ENCODE measurements at places on chromosomes 6 and 20.

DNA sequence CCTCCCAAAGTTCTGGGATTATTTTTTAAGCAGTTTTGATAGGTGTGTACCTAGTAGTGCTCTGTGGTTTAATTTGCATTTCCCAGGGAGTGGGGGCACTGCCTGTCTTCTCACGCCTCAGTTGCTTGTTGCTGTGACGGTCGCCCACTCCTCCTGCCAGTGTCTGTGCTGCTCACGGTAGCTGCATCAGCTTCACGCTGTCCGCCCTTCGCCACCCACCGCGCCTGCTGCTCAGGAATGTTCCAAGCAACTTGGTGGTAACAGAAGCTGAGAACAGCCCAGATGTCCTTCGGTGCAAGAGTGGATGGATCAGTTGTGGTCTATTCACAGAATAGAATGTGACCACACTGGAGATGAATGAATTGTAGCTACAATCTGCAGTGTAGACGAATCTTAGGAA lies 22.9 kb downstream of the DNAJC5 start:
- no peak for DNase-seq

DNA sequence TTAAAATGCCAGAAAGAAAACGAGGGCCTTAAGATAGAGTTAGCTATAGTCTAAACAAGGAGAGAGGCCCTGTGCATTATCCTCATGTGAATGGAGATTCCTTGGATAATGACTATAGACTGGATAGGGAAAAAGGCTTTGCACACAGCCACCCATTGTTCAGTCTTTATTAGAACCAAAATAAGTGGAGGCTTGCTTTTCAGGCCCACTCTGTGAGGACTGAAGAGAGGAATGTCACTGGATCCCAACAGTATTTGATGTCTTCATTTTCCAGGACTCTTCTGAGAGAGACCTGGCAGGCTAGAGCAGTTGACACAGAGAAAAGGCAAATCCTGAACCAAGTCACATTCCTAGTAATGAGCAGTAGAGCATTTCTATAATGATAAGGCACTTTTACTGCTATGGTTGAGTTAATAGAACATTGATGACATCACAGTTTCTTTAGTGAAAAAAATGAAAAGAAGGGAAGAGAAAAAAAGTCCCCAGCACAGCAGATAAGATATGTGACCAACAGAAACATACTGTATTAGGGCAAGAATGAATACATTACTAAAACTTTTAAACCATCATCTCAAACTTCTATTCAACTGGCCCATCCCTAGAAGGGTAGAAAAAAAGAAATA lies 315.1 kb downstream of the EPHA7 start:
- no peak for DNase-seq

DNA sequence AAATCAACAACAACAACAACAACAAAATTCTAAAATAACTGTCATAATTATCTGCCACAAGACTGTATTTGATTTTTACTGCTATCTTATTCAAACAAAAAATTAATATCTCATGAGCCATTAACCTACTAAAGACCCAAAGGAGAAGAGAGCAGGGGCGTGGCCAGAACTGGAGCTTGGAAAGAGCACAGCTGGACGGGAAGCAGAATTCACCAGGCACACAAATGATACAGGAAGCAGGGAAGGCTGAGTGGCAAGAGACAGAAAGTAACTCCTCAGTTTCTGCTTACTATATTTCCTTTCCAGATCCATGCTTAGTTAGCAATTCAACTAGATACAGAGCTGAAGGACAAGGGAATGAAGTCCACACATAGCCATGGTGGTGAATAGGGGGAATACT lies 54.4 kb downstream of the FKBP5 start:
- DNase-seq = no peak

- no peak for DNase-seq
Observed at GRCh38 chr6:55568808-55569439, 10.1 kb downstream of the HMGCLL1 start.

GRCh38 chr6:116667623-116668022 lies 943 bp downstream of the ZUP1 start:
- DNase-seq = peak; percentile 72

GRCh38 chr6:165571068-165571682 lies 91.9 kb downstream of the PDE10A start:
- DNase-seq = no peak

GRCh38 chr6:159487636-159488035 lies 205.4 kb downstream of the SOD2 start:
- DNase-seq = no peak

- no peak for DNase-seq
Observed at GRCh38 chr6:142380626-142381025, 78.8 kb downstream of the ADGRG6 start.

DNA sequence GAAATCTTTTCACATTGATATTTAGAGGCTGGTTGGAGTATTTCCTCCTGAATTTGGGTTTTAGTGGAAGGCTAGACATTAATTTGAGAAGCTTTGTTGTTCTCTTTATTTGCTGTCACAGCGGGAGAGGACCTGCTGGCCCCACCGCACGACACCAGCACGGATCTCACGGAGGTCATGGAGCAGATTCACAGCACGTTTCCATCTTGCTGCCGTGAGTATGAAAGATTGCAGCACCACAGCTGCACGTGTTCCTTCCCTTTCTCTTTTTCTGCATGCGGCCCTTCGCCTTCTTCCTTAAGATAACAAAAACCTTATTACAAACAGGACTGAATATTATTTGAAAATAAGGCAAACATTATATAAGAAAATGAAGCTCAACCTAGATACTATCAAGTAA lies 555.5 kb downstream of the UTRN start:
- no peak for DNase-seq

GRCh38 chr6:51842804-51843378 lies 244.5 kb downstream of the PKHD1 start:
- DNase-seq = peak; percentile 9

- DNase-seq = peak; percentile 70
Observed at GRCh38 chr6:36118550-36119107, 11.7 kb upstream of the MAPK13 start.

DNA sequence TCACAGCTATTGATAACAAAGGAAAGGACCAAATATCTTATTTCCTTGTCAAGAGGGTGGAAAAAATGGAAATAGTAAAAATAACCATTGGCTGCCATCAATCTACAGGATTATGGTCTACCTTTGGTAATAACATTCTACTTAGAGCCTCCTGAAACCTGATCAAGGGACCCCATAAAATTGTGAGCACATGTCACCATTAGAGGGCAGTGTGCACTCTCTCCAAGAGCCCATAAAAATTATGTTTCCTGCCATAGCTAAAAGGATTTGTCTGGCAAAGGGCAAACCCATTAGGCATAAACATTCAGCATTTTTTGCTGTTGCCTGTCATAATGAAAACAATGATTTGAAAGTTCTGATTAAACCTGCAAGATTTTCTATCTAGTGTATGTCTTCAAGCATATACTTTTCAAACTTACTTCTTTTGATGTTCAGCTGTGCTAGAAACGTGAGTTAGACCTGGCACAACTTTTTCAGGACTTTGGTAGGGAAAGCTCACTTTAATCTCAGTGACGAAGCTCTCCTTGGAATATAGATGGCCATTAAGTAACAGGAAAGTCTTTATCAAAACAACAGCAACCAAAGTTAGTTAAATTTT lies 120.7 kb upstream of the ZFP64 start:
- DNase-seq = peak; percentile 78

DNA sequence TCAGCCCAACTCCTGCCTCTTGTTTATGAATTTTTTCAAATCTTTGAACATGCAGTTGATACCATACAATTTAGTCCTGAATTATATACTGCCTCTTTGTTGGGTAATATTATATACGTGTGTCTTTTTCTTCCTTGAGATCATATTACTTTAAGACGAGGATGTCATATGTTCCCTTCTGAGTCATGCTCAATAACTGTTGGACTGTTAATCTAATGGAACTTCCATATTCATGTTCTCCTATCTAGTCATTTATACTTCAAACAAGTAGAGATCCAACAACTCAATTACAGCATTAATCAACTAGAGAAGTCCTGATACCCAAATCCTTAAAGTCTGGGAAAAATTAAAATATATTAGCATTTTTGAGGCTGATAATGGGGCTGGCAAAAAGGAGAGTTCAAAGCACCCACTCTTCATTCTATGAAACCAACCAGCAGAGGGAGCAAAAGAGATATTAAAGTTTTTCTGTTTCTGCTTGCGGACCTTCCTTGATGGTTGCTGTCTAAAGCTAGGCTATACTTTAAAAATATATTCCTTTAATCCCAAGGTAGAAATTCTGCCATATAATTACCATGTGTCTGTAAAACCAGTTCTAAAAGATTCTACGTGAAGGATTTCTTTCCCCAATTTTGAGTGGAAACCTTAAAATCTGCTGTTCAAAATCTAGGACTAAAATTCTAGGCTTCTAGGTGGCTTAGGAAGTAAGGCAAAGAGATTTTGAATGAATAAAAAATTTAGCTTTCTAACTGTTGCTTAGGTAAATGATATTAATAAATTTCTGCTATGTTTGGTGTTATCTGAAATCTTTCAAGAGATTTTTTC lies 498.9 kb downstream of the BCKDHB start:
- peak; percentile 45 for DNase-seq

DNA sequence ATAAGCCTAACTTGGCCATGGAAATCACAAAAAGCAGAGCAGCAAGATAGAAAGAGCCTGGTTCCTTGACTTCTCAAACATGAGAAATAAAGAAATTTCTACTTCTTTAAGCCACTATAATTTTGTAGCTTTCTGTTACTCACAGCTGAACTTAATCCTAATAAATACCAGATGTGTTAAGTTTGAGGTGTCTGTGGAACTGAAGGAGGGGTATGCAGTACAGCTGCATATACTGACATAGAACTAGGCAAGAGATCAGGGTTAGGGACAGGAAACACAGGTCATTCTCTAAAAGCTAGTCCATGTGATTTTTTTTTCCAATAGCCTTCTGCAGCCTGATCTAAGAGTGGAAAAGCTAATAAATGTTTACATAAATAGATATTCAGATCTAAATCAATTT lies 123.9 kb downstream of the COL12A1 start:
- DNase-seq = no peak

DNA sequence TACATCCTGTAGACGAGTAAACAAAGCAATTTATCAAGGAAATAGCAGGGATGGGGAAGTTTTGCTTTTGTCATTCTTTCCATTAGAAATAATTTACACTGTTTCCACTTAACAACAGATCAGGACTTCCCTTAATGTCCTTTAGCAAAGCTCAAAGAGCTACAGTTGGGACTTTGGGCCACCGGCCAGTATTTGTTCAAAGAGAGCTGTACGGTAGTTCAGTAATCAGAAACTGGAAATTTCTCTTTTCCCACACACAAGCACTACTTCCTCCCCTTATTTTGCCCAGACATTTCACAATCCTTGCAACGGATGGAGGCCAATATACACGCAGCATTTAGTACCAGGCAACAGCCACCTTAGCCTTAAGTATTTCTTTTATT lies 12.1 kb upstream of the HINT3 start:
- no peak for DNase-seq

DNA sequence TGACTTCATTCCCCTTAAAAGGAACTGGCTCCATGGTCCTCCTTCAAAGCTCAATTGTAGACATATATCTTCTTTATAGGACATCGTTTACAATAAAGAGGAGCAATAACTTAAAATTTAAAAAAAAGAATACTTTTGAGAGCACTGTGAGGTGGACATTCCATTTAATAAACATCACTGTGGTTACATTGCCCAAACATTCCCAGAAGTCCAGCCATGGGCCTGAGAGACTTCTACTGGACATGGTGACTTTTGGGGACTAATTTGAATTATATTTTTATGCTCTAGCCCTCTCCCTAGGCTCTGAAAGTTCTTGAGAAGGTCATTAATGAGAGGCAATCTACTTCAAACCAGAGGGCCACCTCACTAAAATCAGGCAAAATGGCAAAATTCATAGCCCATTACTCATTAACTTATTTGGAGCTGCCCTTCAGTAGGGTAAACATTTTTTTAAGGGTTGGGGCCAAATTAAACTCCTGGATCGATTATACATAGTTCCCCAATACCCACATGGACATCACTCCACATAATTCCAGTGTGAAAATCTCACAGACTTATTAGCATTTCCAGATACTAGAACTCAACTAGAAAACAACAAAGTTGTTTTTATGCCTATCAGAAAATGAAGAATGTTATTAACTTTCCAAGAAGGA lies 17.1 kb downstream of the ISM1 start:
- DNase-seq = no peak

DNA sequence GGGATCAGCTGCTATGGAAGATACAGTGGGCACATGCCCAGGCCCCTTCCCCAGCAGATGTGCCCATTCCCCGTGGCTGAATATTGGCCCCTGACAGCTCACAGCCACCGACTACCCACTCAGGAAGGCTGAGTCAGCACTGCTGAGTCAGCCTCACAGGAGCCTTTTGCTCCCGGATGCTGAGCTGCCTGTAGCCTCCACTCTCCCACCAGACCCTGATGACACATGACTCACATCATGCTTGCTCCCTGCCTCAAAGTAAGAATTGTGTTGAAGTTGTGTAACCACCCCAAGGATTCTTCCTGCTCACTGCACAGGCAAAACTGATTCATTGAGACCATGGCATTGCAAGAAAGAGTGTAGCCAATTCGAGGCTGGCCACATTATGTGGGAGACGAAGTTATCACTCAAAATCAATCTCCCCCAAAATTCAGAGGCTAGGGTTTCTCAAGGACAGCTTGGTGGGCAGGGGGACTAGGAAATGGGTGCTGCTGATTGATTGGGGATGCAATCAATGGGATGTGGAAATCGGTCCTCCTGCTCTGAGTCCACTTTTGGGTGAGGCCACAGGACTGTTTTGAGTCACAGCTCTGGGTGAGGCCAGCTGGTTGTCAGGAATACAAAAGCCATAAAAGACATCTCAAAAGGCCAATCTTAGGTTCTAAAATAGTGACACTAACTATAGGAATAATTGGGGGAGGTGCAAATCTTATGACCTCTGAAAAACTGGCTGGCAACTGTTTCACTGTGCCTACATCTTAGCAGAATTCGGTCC lies 556.6 kb upstream of the CDH4 start:
- DNase-seq = no peak

GRCh38 chr6:71290611-71291010 lies 2.0 kb downstream of the OGFRL1 start:
- DNase-seq = no peak

- DNase-seq = no peak
Observed at GRCh38 chr6:15936503-15936902, 192.4 kb upstream of the MYLIP start.

- peak; percentile 20 for DNase-seq
Observed at GRCh38 chr6:150857062-150857944, 8.2 kb upstream of the MTHFD1L start.

DNA sequence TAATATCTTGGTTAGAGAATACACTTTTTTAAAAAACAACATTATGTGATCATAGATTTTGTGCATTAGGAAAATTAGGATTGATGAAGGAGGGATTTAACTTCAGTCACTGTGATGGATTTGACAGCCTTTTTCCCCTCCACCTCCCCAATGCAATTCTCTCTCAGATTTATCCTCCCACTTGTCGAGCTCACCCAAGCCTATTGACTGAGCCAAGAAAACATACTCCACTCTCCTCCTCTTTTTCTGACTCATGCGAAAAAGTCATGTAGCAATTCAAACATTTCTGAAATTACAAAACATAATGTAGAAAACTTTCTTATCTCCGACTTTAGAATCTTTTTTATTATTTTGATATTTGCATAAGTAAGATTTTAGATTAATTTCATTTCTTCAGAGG lies 24.1 kb downstream of the KLHL32 start:
- DNase-seq = no peak
